ENCODE measurements at places on chromosomes 3 and 15. TPM values are rescaled to one million over a fixed set of nuclear protein-coding genes. Genes with fewer than 3 reads are reported as not detected.

- no peak for DNase-seq
- no peak overlapping the region for H3K4me3 ChIP-seq
- H3K4me1 ChIP-seq: no peaks in the 10 kb centered on the region
- H3K27me3 ChIP-seq: no peaks in the 10 kb centered on the region
These were observed 855.5 kb downstream of the ROBO1 start for GRCh38 chr3:78912259-78912658.

- H3K27me3 ChIP-seq: no peaks in the 10 kb centered on the region
- peak within 1 kb of the TSS; percentile 69 for H3K4me3 ChIP-seq
- H3K27ac ChIP-seq: peak within 1 kb of the TSS; percentile 96
- H3K36me3 ChIP-seq: no peaks in the 10 kb centered on the region
These were observed at the start of gene SPINT1 for GRCh38 chr15:40843885-40844695. Gene SPINT1 (plus strand): TSS chr15:40844048. CDS start chr15:40844555, 507 bp downstream.

GRCh38 chr15:93144463-93145236 lies 55.6 kb upstream of the RGMA start:
- DNase-seq: no peak
- H3K27me3 ChIP-seq: no peaks in the 10 kb centered on the region
- H3K36me3 ChIP-seq: no peaks in the 10 kb centered on the region
- H3K27ac ChIP-seq: no peak overlapping the region

DNA sequence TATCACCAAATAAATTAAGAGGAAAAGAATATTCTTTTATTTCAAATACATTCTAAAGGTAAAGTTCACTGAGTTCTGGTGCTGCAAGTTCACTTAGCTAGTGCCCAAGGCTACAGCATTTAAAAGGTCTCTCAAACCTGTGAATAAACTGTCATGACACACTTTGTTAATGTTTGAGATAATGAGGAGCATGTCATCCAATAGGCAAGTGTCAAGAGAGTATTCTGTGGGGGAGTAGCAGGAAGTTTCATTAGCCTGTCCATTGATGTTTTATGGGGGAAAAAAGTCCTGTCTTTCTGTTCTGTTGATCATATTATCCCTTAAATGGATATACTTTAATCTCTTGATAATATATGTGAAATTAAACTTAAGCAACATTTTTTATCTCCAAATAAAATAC lies 4.0 kb downstream of the SPESP1 start:
- H3K27ac ChIP-seq: no peak overlapping the region
- DNase-seq: no peak
- no peak overlapping the region for H3K4me3 ChIP-seq
- H3K4me1 ChIP-seq: no peaks in the 10 kb centered on the region
- no peaks in the 10 kb centered on the region for H3K27me3 ChIP-seq

GRCh38 chr3:195001261-195001660 lies 269.7 kb downstream of the XXYLT1 start:
- H3K36me3 ChIP-seq: no peaks in the 10 kb centered on the region
- no peak for DNase-seq
- no peak overlapping the region for H3K4me3 ChIP-seq
- H3K27me3 ChIP-seq: no peaks in the 10 kb centered on the region
- H3K27ac ChIP-seq: no peak overlapping the region

GRCh38 chr3:32708672-32709283 lies 23.8 kb downstream of the CNOT10 start:
- H3K4me3 ChIP-seq: no peak overlapping the region
- H3K4me1 ChIP-seq: no peaks in the 10 kb centered on the region
- no peaks in the 10 kb centered on the region for H3K27me3 ChIP-seq
- no peak overlapping the region for H3K27ac ChIP-seq
- no peak for DNase-seq
- no peaks in the 10 kb centered on the region for H3K36me3 ChIP-seq

DNA sequence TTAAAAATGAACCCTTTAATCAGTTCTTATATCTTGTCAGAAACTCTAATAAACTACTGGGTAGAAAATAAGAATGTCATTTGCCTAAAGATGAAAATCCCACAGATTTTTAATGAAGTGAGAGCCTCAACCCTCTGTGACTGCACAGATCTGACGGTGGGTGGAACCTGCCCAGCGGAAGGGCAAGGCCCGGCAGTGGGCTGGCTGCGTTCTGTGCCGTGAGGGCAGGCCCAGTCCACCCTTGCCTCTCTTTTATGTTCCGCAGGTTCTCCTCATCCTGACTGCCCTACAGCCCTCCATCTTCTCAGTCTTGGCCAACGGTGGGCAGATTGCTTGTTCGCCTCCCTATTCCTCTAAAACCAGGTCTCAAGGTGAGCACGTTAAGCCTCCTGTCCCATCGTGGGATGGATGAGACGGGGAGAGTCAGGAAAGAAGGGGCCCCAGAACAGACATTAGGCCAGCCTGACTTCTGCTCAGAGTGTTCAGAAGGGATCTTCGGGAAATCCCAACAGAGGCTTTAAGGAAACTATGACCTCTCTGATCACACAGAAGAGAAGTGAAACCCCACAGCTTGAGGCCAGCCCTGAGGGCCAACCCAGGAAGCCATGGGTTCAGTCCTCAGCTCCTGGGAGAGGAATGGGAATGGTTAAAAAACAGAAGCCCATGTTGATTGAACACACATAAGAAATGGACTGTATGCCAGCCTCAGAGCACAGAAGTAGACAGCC lies 16.0 kb downstream of the SLC51A start:
- H3K27ac ChIP-seq: no peak overlapping the region
- DNase-seq: no peak
- no peaks in the 10 kb centered on the region for H3K4me1 ChIP-seq

GRCh38 chr15:61764141-61764540 lies 296.1 kb downstream of the VPS13C start:
- H3K4me3 ChIP-seq: no peak overlapping the region
- no peak overlapping the region for H3K27ac ChIP-seq
- H3K27me3 ChIP-seq: no peaks in the 10 kb centered on the region
- no peaks in the 10 kb centered on the region for H3K4me1 ChIP-seq
- no peaks in the 10 kb centered on the region for H3K36me3 ChIP-seq

GRCh38 chr3:79808515-79808914 lies 40.7 kb upstream of the ROBO1 start:
- no peaks in the 10 kb centered on the region for H3K36me3 ChIP-seq
- no peaks in the 10 kb centered on the region for H3K27me3 ChIP-seq
- DNase-seq: no peak
- H3K4me1 ChIP-seq: no peaks in the 10 kb centered on the region

GRCh38 chr15:58420579-58421043 lies 11.2 kb upstream of the LIPC start:
- peaks cover 5% of the 10 kb centered on the region for H3K4me1 ChIP-seq
- H3K4me3 ChIP-seq: no peak overlapping the region
- DNase-seq: no peak
- H3K36me3 ChIP-seq: no peaks in the 10 kb centered on the region
- H3K27me3 ChIP-seq: no peaks in the 10 kb centered on the region

- no peak overlapping the region for H3K27ac ChIP-seq
- DNase-seq: no peak
- no peaks in the 10 kb centered on the region for H3K27me3 ChIP-seq
- no peak overlapping the region for H3K4me3 ChIP-seq
These were observed 75.9 kb downstream of the ZBTB20 start for GRCh38 chr3:115071166-115071565.

DNA sequence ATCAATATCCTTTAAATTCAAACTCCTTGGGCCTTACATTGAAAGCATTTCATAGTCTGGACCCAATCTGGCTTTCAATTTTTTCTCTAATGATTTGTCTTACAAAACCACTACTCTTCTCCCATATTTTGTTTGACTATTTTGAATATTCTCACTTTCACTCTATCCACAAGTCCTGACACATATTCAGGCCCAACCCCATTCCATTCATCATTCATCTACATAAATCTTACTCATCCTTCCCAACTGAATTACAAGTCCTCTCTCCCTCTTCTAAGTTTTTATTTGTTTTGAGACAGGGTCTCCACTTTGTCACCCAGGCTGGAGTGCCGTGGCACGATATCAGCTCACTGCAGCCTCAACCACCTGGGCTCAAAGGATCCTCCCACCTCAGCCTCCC lies 43.6 kb downstream of the TOP2B start:
- no peak overlapping the region for H3K27ac ChIP-seq
- H3K36me3 ChIP-seq: no peaks in the 10 kb centered on the region
- DNase-seq: no peak
- H3K4me1 ChIP-seq: peaks cover 7% of the 10 kb centered on the region

- no peaks in the 10 kb centered on the region for H3K36me3 ChIP-seq
- no peak overlapping the region for H3K27ac ChIP-seq
- H3K27me3 ChIP-seq: no peaks in the 10 kb centered on the region
These were observed 18.1 kb downstream of the MOBP start for GRCh38 chr3:39485547-39485946.

DNA sequence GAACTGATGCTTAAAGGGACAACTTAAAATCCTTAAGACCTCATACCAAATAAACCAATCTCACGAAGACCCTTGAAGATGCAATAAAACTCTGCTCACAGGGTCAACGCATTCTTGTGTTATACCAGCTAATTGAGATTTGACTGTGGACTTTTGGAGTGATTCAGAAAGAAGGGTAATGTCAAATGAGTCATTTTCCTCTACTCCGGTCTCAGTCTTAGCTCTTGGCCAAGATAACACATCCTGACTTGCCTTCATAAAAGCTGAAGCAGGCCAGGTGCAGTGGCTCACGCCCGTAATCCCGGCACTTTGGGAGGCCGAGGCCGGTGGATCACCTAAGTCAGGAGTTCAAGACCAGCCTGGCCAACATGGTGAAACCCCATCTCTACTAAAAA lies 3.8 kb downstream of the PKM start:
- peak overlapping the region; percentile 95 for H3K27ac ChIP-seq
- peaks cover 34% of the 10 kb centered on the region for H3K4me1 ChIP-seq
- H3K36me3 ChIP-seq: no peaks in the 10 kb centered on the region
- no peak overlapping the region for H3K4me3 ChIP-seq
- peak; percentile 71 for DNase-seq
- no peaks in the 10 kb centered on the region for H3K27me3 ChIP-seq

DNA sequence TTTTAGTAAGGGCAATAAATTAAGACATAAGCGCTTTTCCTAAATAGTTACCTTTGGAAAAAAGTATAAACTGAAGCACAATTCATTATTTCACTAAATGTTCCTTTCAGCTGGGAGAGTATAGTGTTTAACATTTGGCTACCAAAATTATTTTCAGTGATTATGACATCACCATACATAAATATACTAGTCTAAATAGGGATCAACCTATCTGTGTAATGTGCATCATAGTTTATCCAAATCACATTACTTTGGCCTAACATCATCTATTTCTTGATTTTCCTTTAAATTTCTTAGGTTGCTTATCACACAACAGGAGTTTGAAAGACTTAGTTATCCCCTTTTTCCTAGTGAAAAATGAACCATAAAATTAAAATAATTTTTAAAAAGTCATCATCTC lies 738.9 kb downstream of the ROBO1 start:
- H3K36me3 ChIP-seq: no peaks in the 10 kb centered on the region
- no peak for DNase-seq
- H3K4me1 ChIP-seq: no peaks in the 10 kb centered on the region
- H3K27me3 ChIP-seq: no peaks in the 10 kb centered on the region
- no peak overlapping the region for H3K4me3 ChIP-seq

- H3K36me3 ChIP-seq: no peaks in the 10 kb centered on the region
- DNase-seq: no peak
- H3K4me1 ChIP-seq: no peaks in the 10 kb centered on the region
- no peak overlapping the region for H3K27ac ChIP-seq
These were observed 173.7 kb downstream of the TMEM108 start for GRCh38 chr3:133211856-133212255.

GRCh38 chr15:89199746-89200145 lies 21.6 kb downstream of the RLBP1 start:
- no peaks in the 10 kb centered on the region for H3K27me3 ChIP-seq
- no peak for DNase-seq
- H3K4me3 ChIP-seq: no peak overlapping the region

DNA sequence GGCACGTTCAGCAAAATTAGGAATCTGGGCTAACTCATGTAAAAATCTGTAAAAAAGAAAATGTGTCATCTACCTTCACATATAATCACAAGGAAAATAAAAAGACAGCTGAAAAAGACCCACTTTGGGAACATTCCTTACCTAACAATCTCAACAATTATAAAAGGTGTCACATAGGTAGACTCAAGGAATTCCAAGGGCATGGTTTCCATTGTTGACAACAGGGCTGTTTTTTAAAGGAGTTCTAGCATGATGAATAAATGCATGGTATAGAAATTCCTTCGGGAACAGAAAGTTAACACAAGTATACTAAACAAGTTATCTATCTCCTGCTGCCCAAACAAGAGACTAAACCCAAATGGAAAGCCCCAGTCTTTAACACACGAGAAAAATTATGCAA lies 184.2 kb downstream of the GREM1 start:
- DNase-seq: no peak
- no peaks in the 10 kb centered on the region for H3K36me3 ChIP-seq
- no peak overlapping the region for H3K27ac ChIP-seq
- no peaks in the 10 kb centered on the region for H3K4me1 ChIP-seq
- H3K4me3 ChIP-seq: no peak overlapping the region

DNA sequence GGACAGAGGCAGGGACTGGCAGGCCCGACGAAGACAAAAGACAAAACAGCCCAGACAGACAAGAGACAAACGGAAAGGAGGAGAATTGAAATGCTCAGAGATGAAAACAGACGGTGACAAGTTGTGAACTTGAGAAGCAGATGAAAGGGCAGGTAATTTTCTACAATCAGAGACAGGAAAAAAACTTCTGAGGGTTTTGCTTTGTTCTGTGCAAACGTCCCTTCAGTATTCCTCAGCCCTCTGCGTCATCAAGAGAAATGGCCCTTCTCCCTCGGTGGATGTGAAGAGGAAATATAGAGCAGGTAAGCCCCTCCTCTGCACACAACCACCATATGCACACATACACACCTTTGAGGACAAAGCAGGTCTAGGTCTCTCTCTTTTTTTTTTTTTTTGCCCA lies 206.6 kb downstream of the UACA start:
- peaks cover 11% of the 10 kb centered on the region for H3K4me1 ChIP-seq
- no peak overlapping the region for H3K4me3 ChIP-seq
- H3K36me3 ChIP-seq: no peaks in the 10 kb centered on the region

DNA sequence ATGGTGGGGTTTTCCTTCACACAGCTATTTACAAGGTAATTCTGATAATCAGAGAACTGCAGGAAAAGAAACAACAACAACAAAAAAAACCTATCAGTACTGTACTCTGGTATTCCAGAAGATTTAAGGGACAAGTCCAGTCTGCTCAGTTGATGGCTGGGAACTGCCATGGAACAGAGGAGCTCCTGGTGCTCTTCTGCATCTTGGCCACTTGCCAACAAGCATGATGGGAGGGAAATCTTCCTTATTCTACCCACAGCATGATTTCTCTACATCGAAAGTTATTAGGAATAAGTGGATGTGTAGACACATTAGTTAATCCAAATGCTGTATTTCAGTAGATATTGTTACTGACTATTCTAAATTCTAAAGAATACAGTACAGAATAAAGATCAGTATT lies 51.7 kb downstream of the RASGRP1 start:
- H3K4me3 ChIP-seq: no peak overlapping the region
- no peaks in the 10 kb centered on the region for H3K27me3 ChIP-seq
- no peak overlapping the region for H3K27ac ChIP-seq
- H3K4me1 ChIP-seq: no peaks in the 10 kb centered on the region

- H3K27ac ChIP-seq: peak overlapping the region; percentile 22
- H3K27me3 ChIP-seq: no peaks in the 10 kb centered on the region
- peaks cover 21% of the 10 kb centered on the region for H3K4me1 ChIP-seq
- peak; percentile 76 for DNase-seq
- H3K36me3 ChIP-seq: no peaks in the 10 kb centered on the region
These were observed 65.8 kb upstream of the GSK3B start for GRCh38 chr3:120160050-120160449.

The PIGX gene
- total RNA-seq: 24.9 TPM

The ISLR2 gene
- 1.7 TPM for total RNA-seq

The NDN gene
- total RNA-seq: 168 TPM

The ITIH4 gene
- 45.3 TPM for total RNA-seq

The UPK1B gene
- 9.0 TPM for total RNA-seq

The DAG1 gene
- 63.7 TPM for total RNA-seq

The SLITRK3 gene
- 3.9 TPM for total RNA-seq

The MST1R gene
- 8.7 TPM for total RNA-seq

The LDHAL6B gene
- total RNA-seq: not detected

The ZNF80 gene
- total RNA-seq: not detected

The SNURF gene
- 12.0 TPM for total RNA-seq

The SMCO1 gene
- not detected for total RNA-seq

The NPRL2 gene
- 22.3 TPM for total RNA-seq
